M059J (cell line): ENCODE measurements at places on chromosomes 2 and 18. TPM values are rescaled to one million over a fixed set of nuclear protein-coding genes. Genes with fewer than 3 reads are reported as not detected.

Gene CNTNAP5
- total RNA-seq, result 0.05 TPM in 1 of 2 replicates, not detected in the other

Gene CHN1
- total RNA-seq, result 11.0 and 12.7 TPM in 2 replicates

Gene AMER3
- not detected in 2 replicates for total RNA-seq

Gene RTP5
- not detected in 2 replicates for total RNA-seq

Gene DNAJC5G
- total RNA-seq, result not detected in 2 replicates

Gene ERICH2
- total RNA-seq, result not detected in 2 replicates

Gene IWS1
- total RNA-seq, result 31.8 and 43.4 TPM in 2 replicates

Gene IGFBP5
- total RNA-seq, result 677 and 1,398 TPM in 2 replicates

- no peak for DNase-seq
Observed at GRCh38 chr2:19560785-19561184, 202.4 kb upstream of the OSR1 start.

DNA sequence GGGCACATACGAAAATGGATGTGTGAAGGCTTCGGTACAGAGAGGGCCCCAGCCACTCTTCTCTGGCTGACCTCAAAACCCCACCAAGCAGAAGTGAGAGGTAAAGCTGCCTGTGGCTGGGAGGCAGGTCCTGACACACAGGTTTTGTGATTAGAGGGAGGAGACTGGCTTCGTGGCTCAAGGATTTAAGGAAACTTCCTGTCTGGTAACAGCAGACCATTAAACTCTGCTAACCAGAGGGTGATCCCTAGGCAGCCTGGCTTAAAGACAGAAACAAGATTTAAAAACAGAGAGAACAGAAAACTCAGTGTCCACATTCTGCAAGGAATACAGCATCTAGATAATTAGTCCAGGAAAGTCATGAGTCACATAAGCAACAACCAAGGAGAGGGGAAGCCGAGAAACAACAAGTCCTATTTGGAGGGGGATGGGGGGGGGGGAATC is 101.9 kb downstream of the NFATC1 start:
- DNase-seq, result no peak

- DNase-seq, result no peak
Observed at GRCh38 chr2:140117386-140117785, 1337.2 kb upstream of the NXPH2 start.

DNA sequence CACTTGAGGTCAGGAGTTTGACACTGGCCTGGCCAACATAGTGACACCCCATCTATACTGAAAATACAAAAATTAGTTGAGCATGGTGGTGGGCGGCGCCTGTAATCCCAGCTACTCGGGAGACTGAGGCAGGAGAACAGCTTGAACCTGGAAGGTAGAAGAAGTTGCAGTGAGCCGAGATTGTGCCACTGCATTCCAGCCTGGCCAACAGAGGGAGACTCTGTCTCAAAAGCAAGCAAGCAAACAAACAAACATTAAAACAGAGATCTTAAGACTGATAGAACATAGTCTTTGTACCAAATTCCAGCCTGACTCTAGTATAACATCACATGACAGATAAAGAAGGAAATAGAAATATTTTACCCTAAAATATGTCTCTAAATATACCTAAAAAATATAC is 168.1 kb downstream of the PTPRM start:
- DNase-seq, result no peak

DNA sequence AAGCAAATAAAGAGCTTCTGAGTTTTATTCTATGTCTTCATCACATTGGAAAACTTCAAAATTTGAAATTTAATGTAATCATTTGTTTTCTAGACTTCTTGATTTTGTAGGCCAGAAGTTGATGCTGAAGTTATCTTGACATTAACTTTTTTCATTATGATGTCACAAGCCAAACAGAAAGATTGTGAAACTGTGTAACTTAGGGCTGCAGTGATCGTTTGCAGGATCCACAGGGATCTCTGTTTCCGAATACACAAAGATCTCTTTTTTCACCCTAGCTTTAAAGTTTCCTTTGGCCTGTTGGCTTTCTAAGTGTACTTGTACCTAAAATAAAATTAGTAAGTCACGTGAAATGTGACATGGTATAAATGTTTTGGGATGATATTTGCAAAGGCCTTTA is 594.9 kb upstream of the CDH2 start:
- no peak for DNase-seq

GRCh38 chr2:177147093-177147694 is 65.4 kb upstream of the HNRNPA3 start:
- peak; percentile 61 for DNase-seq

DNA sequence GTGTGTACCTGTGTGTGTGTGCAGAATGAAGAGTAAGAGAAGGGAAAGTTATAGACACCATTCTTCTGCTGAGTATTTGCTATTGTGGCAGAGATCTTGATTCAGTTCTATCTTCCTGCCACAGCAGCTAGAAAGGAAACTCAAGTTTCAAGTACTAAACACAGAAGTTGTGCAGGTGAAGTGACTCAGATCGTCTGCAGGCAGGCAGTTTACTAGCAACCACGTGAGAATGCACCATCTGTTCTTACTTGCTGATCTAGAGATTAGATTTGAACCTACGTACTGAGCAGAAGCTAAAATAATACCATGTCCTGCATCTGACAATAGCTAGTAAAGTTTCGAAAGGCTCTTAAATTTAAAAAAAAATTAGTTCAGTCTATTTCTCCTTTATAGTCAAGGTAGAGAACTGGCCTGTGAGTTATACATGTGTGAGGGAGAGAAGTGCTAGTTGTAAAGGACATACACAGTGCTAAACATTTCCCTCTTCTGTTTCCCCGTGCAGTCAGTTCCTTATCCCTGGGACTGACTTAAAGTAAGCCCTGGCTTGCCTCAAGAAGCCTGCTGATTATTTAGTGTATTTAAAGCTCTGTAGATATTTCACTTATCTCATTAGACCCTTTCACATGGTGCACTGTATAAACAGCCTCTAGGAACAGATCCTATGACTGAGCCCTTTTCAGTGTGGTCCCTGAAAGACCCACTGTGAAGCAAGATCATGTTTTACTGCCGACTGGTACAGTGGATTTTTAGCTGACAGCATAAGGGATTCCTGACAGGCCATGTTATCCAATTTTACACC is 45.0 kb downstream of the SLC38A11 start:
- DNase-seq, result peak; percentile 81

GRCh38 chr2:177400337-177400923 is 7.9 kb downstream of the AGPS start:
- peak; percentile 32 for DNase-seq

- DNase-seq, result no peak
Observed at GRCh38 chr2:128308889-128309279, 9.8 kb downstream of the HS6ST1 start.

- DNase-seq, result no peak
Observed at GRCh38 chr2:74099835-74100234, 47.9 kb downstream of the BOLA3 start.

DNA sequence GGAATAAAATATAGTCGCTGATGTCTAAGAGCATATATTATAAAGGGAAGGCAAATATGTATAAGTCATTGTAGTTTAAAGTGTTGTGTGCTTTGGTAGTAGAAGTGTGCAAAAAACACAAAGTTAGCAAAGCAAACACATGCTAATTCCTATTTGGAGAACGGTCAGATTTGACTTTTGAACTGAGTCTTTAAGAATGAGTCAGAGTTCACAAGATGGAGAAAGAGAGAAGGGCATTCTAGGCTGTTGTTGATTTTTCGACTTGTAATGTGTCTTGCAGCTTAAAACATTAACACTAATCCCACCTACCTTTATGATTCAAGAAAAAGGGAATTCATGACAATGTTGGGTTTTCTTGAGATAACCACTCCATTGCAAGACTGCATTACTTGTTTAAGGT is 98.1 kb downstream of the CRIM1 start:
- peak; percentile 41 for DNase-seq

- no peak for DNase-seq
Observed at GRCh38 chr2:227115761-227116160, 48.2 kb downstream of the COL4A4 start.

DNA sequence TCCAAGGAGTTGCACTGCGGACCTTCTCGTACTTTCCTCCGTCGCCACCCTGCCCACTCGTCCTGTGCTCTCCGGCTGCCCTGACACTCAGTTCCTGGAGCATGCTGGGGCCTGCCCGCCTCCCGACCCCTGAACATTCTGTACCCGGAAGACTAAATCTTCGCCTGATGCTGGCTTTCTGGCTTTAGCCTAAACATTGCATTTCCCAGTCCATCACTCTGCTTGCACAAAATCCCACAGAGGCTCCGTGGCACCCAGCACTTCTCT is 550 bp upstream of the SFXN5 start:
- DNase-seq, result no peak

- DNase-seq, result no peak
Observed at GRCh38 chr2:152155209-152155608, 20.4 kb downstream of the STAM2 start.

DNA sequence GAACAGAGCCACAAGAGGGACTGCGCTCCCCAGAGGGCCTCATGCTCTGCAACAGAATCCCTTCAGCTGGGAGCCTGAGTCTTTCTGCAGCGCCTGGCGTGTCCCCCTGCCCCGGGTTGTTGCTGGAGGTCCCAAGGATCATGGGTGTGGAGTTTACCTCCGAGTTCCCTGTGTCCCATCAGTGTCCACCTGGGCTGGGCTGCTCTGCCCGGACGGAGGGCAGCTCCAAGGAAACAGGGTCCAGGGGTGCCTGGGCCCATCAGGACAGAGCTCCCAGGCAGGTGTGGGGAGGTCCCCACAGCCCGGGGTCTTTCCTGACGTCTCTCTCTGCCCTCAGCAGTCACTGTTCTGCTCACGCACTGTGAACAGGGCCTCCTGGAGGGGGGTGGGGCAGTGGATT is 63.5 kb downstream of the EMILIN2 start:
- DNase-seq, result no peak

GRCh38 chr2:56474412-56475158 is 290.8 kb downstream of the CCDC85A start:
- peak; percentile 89 for DNase-seq

DNA sequence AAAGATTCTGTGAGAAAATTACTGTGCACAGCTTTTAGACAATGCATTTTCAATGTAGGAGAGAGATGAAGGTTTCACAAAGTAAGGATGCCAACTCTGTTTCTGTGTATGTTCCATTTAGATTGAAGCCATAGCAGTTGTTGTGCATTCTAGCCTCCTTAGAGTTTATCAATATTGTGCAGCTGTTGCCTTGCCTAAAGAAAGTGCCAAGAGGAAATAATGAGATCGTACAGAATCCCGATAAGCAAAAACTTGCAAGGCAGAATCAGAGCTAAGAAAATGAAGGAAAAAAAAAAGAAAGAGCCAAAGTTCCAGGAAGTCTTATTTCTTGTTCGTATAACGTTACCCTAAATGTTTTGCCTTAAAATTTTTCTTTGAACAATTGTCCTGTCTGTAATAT is 965.0 kb downstream of the DCDC2C start:
- no peak for DNase-seq

- DNase-seq, result no peak
Observed at GRCh38 chr18:9117980-9118841, 15.7 kb downstream of the NDUFV2 start.

DNA sequence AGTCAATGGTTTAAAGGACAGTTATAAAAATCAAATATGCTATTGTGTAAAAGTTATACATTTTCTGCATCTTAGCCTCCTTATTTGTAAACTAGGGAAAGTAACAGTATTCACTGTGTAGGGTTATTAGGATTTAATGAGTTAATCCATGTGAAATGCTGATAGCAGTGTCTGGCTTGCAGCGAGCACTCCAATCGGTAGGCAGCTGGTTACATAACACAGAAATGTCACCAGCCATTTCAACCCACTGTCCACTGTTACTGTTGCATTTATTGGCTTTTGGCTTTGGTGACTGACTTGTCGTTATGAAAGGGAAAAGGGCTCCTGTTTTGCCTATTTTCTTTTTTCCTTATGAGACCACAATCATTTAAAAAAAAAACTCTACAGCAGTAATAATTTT is 38.9 kb downstream of the ID2 start:
- no peak for DNase-seq

GRCh38 chr2:69269330-69269729 is 117.7 kb downstream of the GFPT1 start:
- DNase-seq, result no peak

GRCh38 chr2:174688079-174688478 is 76.2 kb downstream of the CHRNA1 start:
- DNase-seq, result peak; percentile 41

DNA sequence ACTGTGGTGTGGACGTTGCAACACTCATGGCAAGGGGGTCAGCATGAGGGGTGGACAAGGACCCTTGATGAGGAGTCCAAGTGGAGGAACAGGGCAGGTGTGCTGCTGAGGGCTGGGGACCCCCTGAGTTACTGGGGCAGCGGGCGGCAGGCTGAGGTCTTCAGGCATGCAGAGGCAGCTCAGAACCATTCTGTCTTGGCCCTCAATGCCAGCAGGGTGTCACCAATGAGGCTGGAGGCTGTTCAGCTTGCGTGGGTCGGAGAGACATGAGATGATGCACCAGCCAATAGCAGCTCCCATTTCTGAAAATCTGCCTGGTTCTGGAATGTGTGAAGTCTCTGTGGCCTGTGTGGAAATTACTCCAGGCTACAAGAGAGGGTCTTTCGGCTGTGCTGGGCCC is 105.4 kb downstream of the INHBB start:
- no peak for DNase-seq

GRCh38 chr18:3703732-3704176 is 253.8 kb downstream of the TGIF1 start:
- DNase-seq, result peak; percentile 56

GRCh38 chr2:25250331-25251070 is 82.1 kb upstream of the POMC start:
- DNase-seq, result no peak
